Caco-2 (cell line): ENCODE measurements at places on chromosomes 5 and 9. TPM values are rescaled to one million over a fixed set of nuclear protein-coding genes. Genes with fewer than 3 reads are reported as not detected.

DNA sequence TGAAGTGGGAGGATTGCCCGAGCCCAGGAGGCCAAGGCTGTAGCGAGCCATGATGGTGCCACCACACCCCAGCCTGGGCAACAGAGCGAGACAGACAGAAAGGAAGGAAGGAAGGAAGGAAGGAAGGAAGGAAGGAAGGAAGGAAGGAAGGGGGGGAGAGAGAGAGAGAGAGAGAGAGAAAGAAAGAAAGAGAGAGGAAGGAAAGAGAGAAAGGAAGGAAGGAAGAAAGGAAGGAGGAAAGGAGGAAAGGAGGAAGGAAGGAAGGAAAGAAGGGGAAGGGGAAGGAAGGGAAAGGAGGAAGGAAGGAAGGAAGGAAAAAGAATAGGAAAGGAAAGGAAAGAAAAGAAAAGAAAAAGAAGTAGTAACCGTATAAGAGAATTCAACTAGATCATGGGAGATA lies 20.8 kb upstream of the LHFPL2 start:
- no peak overlapping the region for H3K27ac ChIP-seq
- H3K36me3 ChIP-seq = no peaks in the 10 kb centered on the region
- H3K27me3 ChIP-seq = no peaks in the 10 kb centered on the region
- H3K4me3 ChIP-seq = no peak overlapping the region

- H3K36me3 ChIP-seq = no peaks in the 10 kb centered on the region
- no peak for DNase-seq
- peaks cover 23% of the 10 kb centered on the region for H3K4me1 ChIP-seq
- H3K4me3 ChIP-seq = no peak overlapping the region
- H3K27ac ChIP-seq = no peak overlapping the region
Observed at GRCh38 chr5:96327722-96328121, 105.3 kb downstream of the PCSK1 start.

GRCh38 chr9:135101926-135102325 lies 14.5 kb downstream of the OLFM1 start:
- H3K27me3 ChIP-seq = no peaks in the 10 kb centered on the region
- H3K36me3 ChIP-seq = no peaks in the 10 kb centered on the region
- H3K27ac ChIP-seq = no peak overlapping the region
- no peaks in the 10 kb centered on the region for H3K4me1 ChIP-seq
- H3K4me3 ChIP-seq = no peak overlapping the region

GRCh38 chr9:105436783-105437182 lies 11.1 kb upstream of the FSD1L start:
- H3K27me3 ChIP-seq = no peaks in the 10 kb centered on the region
- H3K4me1 ChIP-seq = peaks cover 8% of the 10 kb centered on the region
- no peak overlapping the region for H3K4me3 ChIP-seq
- H3K36me3 ChIP-seq = no peaks in the 10 kb centered on the region

GRCh38 chr5:139708877-139709581 lies 60.9 kb downstream of the CXXC5 start:
- peak overlapping the region; percentile 53 for H3K4me3 ChIP-seq
- H3K4me1 ChIP-seq = peaks cover 39% of the 10 kb centered on the region
- H3K27ac ChIP-seq = peak overlapping the region; percentile 80
- peak; percentile 82 for DNase-seq
- H3K36me3 ChIP-seq = no peaks in the 10 kb centered on the region

GRCh38 chr9:128033609-128034008 lies 33.5 kb downstream of the NAIF1 start:
- no peak for DNase-seq
- no peak overlapping the region for H3K4me3 ChIP-seq
- H3K36me3 ChIP-seq = no peaks in the 10 kb centered on the region
- no peaks in the 10 kb centered on the region for H3K4me1 ChIP-seq
- no peaks in the 10 kb centered on the region for H3K27me3 ChIP-seq

DNA sequence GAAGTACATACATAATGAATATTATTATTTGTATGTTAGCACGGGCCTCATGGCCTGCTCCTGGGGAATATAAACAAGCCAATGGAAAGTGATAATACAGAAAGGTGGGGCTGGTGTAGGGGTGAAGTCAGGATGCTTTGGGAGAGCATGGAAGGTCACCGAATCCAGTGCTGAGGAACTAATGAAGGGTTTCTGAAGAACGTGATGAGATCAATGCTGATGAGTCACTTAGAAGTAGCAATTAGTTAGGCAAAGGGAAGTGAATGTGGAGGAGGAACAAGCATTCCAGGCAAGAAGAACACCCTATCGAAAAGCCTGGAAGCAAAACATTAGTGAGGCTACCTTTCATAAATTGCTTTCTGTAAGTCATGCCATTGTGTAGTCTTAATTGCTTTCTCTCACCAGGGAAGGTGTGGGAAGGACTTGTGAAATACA lies 2.1 kb downstream of the ANXA1 start:
- DNase-seq = no peak
- H3K36me3 ChIP-seq = no peaks in the 10 kb centered on the region
- no peak overlapping the region for H3K27ac ChIP-seq
- H3K4me1 ChIP-seq = no peaks in the 10 kb centered on the region
- no peak overlapping the region for H3K4me3 ChIP-seq
- H3K27me3 ChIP-seq = no peaks in the 10 kb centered on the region

- no peak overlapping the region for H3K4me3 ChIP-seq
- DNase-seq = no peak
- H3K4me1 ChIP-seq = no peaks in the 10 kb centered on the region
- no peaks in the 10 kb centered on the region for H3K27me3 ChIP-seq
- no peak overlapping the region for H3K27ac ChIP-seq
- no peaks in the 10 kb centered on the region for H3K36me3 ChIP-seq
Observed at GRCh38 chr9:95193067-95193466, 124.4 kb downstream of the FANCC start.

DNA sequence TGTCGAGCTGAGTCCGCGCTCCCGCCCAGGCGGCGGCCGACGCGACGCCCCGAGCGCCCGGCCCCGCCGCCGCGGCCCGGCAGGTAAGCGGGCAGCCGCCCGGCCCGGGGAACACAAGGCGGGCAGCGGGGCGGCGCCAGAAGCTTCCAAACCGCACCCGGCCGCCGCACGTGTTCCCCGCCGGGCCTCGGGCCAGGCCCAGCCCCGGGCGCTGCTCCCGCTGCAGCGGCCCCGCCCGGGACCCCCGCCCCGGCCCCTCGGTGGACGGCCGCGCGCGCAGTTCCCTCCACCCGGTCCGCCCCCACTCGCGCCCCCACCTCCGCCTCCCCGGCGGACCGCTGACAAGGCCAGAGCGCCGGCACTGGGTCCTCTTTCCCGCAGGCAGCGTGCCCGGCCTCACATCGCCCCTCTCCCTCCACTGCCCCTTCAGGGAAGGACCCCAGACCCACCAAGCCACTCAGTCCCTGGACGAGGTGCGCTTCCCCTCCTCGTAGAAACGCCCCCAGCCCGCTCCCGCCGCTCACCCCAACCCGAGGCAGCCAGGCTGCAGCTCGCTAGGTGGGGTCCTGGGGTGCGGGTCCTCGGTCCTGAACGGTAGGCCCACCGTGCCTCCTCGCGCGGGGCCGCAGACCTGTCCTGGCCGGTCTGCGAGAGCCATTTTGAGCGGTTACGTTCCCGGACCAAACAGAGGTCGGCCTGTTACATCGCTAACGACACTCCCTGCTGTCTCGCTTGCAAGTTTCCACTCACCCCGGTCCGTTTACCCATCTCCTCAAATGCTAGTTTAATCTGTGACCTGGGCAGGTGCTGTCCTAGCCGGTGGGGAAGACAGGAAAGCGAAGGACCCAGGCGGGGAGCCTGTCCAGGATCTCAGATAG lies 475 bp downstream of the WDR5 start:
- no peaks in the 10 kb centered on the region for H3K27me3 ChIP-seq
- H3K4me1 ChIP-seq = peaks cover 24% of the 10 kb centered on the region
- H3K4me3 ChIP-seq = peak overlapping the region; percentile 99
- H3K36me3 ChIP-seq = no peaks in the 10 kb centered on the region; the same call in 1 of the 2 replicates

DNA sequence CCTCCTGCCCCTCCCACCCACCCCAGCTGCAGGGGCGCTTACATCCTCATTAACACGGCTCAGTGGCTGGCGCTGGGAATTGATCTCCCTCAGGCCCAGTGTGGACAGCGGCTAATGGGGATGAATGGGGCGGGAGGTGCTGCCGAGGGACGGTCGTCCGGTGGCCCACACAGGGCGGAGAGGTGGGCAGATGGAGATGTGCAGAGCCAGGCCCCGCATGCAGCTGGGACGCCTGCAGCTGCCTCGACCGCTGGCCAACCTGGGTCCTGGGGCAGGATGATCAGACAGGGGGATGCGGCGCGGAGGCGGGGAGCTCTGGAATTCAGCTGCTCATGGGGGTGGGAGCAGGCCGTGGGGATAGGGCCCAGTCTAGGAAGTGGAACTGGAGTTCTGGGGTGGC lies 17.6 kb downstream of the TSPAN17 start:
- no peaks in the 10 kb centered on the region for H3K27me3 ChIP-seq
- H3K4me1 ChIP-seq = no peaks in the 10 kb centered on the region
- H3K4me3 ChIP-seq = no peak overlapping the region

DNA sequence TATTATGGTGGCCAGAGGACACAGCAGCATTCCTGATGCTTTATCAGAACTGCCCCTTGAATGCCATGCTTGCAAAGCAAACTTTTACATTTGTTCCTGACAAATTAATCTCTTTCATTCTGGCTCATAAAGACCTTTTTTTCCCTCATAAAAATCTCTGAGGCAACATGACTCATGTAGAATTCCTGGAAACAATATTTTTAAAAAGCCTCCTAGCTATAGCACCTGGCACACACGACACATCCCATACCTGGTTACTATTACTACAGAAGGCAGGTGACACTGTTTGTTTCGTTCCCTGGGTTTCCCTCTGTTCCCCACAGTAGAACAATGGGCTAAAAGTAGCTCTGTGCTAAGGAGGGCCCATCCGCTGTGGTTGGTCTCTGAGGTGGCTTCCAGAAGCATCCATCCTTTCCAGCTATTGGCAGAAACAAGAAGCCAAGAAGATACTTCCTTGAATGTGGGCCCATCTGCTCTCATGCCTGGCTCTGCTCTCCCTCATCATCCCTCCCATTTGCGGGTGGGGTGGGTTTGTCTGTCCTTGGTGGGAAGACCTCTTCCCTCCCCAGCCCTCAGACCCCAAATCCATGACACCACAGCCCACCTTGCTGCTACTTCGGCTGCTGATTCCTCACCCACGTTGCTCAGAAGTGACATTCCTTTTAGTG lies 59.1 kb downstream of the GALNT12 start:
- H3K27ac ChIP-seq = no peak overlapping the region
- no peak for DNase-seq
- H3K27me3 ChIP-seq = no peaks in the 10 kb centered on the region
- H3K36me3 ChIP-seq = no peaks in the 10 kb centered on the region
- H3K4me3 ChIP-seq = no peak overlapping the region
- no peaks in the 10 kb centered on the region for H3K4me1 ChIP-seq

DNA sequence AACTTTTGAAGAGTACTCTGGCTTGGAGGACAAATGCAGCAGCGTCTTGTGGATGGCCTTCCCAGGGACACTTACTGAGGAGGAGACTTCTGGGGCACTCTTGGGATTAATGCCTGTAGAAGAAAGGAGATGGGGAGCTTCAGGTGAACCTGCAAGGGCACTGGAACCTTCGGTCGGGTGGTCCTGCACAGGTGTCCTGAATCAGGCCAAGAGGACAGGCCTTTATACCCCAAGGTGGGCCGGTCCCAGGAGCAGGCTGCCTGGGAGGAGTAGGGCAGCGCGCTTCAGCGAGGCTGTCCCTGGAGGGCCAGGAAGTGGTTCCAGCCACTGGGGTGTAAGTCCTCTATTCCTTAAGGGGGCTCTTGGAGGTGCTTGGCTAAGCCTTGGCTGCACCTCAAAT lies 27.9 kb downstream of the GADD45G start:
- H3K4me1 ChIP-seq = peaks cover 6% of the 10 kb centered on the region; the same call in 1 of the 2 replicates
- DNase-seq = no peak
- no peaks in the 10 kb centered on the region for H3K36me3 ChIP-seq
- H3K27ac ChIP-seq = peak overlapping the region; percentile 62

- H3K4me1 ChIP-seq = no peaks in the 10 kb centered on the region
- no peaks in the 10 kb centered on the region for H3K27me3 ChIP-seq
- no peaks in the 10 kb centered on the region for H3K36me3 ChIP-seq
- no peak overlapping the region for H3K27ac ChIP-seq
Observed at GRCh38 chr5:127602896-127603844, 45.7 kb upstream of the CTXN3 start.

GRCh38 chr5:149345892-149346222 lies 558 bp downstream of the GRPEL2 start:
- peak; percentile 32 for DNase-seq
- H3K36me3 ChIP-seq = peaks cover 9% of the 10 kb centered on the region
- H3K4me1 ChIP-seq = peaks cover 10% of the 10 kb centered on the region
- H3K27me3 ChIP-seq = no peaks in the 10 kb centered on the region
- H3K4me3 ChIP-seq = peak overlapping the region; percentile 88
- H3K27ac ChIP-seq = peak overlapping the region; percentile 93

GRCh38 chr9:118023644-118024043 lies 319.4 kb downstream of the TLR4 start:
- no peak overlapping the region for H3K4me3 ChIP-seq
- no peak overlapping the region for H3K27ac ChIP-seq
- no peaks in the 10 kb centered on the region for H3K4me1 ChIP-seq
- H3K27me3 ChIP-seq = no peaks in the 10 kb centered on the region
- no peaks in the 10 kb centered on the region for H3K36me3 ChIP-seq

DNA sequence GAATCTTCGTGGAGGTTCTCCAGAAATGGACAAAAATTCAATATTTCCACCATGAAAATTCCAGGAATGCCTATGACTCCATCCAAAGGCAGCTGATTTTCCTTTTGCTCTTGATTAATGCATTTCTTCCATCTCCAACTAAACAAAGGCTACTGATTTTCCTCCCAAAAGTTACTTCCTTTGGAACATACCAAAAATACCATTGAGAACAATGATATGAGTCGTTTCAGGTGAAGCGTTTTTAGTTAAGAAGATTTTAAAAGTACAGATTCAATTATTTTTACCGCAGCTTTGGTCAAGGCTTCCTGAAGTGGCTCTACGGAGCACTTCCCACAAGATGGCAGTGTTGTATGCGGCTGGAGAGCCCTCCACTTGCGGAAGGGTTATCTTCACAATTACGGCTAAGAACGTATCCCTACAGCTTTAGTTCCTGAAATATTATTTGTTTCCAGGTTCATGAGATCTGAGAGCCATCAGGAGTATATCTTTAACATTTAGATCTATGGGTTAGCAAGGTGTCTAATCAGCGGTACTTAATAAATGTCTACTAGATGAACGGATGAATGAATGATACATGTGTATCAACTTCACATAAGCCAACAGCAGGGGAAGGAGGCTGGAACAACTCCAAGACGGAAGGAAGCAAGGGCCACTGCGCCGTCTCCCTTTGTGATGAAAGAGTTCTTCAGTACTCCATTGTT lies 35.9 kb upstream of the ARSB start:
- H3K4me1 ChIP-seq = no peaks in the 10 kb centered on the region
- H3K36me3 ChIP-seq = no peaks in the 10 kb centered on the region
- no peaks in the 10 kb centered on the region for H3K27me3 ChIP-seq
- no peak overlapping the region for H3K27ac ChIP-seq
- no peak overlapping the region for H3K4me3 ChIP-seq

Gene IRX1
- total RNA-seq = not detected in 2 replicates

Gene ISL1
- total RNA-seq = 0.29 and 0.88 TPM in 2 replicates

Gene LOX
- total RNA-seq = 4.5 and 4.9 TPM in 2 replicates

Gene TRAF1
- 1.1 and 1.3 TPM in 2 replicates for total RNA-seq

Gene LPAR1
- 19.8 and 20.3 TPM in 2 replicates for total RNA-seq

Gene IFNA4
- not detected in 2 replicates for total RNA-seq

Gene TMEM250
- total RNA-seq = 35.6 and 38.2 TPM in 2 replicates

Gene SCGB3A1
- total RNA-seq = not detected in 2 replicates

Gene GSN
- 99.6 and 100 TPM in 2 replicates for total RNA-seq
